ENCODE measurements at places on chromosomes 6 and 20. TPM values are rescaled to one million over a fixed set of nuclear protein-coding genes. Genes with fewer than 3 reads are reported as not detected.

PTCHD4 gene
- 5.8 TPM for total RNA-seq

RSPO3 gene
- 15.4 TPM for total RNA-seq

CCN6 gene
- not detected for total RNA-seq

BEND6 gene
- 12.6 TPM for total RNA-seq

FGD2 gene
- total RNA-seq = not detected

Data from fibroblast of lung (primary cell).